Renal pelvis (tissue), 12 donors: ENCODE measurements at places on chromosomes 6 and 20. TPM values are rescaled to one million over a fixed set of nuclear protein-coding genes. Genes with fewer than 3 reads are reported as not detected.
A peak's percentile ranks its signal among the peaks of the same experiment; 100 is the strongest.

- DNase-seq = no peak
Measured at GRCh38 chr6:4088704-4089103, 9.8 kb upstream of the FAM217A start.

- no peak for DNase-seq
Measured at GRCh38 chr20:25574411-25574810, 10.9 kb downstream of the NINL start.

GRCh38 chr6:40444811-40445210, 142.4 kb downstream of the LRFN2 start:
- no peak for DNase-seq

DNA sequence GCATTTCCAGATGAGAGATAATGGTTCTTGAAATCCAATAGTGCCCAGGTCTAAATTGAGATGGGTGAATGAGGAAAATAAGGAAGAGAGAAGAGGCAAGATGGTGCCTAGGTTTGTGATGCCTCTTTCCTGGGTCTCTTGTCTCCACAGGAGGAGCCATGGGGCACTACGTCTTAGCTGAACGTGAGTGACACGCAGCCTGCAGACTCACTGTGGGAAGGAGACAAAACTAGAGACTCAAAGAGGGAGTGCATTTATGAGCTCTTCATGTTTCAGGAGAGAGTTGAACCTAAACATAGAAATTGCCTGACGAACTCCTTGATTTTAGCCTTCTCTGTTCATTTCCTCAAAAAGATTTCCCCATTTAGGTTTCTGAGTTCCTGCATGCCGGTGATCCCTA, 6.8 kb downstream of the HFE start:
- DNase-seq = no peak

GRCh38 chr20:62776692-62777527, 19.4 kb upstream of the MRGBP start:
- DNase-seq = no peak

DNA sequence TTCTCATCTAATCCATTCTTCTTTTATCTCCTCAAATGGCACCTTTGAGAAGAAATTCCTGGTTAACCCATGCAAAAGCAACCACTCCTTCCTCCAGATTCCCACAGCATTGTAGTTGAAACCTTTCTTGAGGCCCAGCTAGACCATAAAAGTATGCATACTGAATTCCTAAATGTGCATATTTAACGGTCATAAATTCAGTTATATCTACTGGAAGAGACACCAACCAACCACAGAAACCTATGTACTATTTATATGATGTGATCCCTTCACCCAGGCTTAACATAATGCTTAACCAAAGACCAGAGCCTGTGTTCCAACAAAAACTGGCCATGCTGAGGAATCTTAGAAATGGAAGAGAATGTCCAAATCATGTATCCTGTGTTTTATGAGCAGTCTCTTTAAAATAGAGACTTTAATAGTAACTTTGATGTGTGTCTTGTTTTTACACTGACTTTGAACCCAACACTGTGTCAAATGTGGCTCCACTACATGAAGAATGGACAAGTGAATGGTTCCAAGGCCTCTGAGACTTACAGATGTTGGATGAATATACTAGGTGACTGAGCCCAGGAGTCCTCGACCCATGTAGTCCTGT, 11.4 kb upstream of the TAF8 start:
- no peak for DNase-seq

DNA sequence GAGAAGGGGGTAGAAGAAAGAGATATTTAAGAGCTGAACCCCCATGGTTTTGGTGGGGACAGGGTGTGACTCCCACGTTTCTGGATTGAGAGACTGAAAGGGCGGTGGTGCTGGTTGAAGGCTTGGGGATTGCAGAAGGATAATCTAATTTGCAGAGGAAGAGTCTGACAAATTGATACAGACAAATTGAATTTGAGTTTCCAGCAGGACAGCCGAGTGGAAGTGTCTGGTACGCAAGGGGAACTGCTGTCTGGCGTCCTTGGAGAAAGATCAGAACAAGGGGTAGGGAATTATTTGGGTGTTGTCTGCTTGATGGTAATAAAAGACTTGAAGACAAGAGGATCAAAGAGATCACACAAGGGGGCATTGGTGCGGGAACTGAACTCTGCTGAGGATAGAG, 40.5 kb upstream of the MDGA1 start:
- no peak for DNase-seq

DNA sequence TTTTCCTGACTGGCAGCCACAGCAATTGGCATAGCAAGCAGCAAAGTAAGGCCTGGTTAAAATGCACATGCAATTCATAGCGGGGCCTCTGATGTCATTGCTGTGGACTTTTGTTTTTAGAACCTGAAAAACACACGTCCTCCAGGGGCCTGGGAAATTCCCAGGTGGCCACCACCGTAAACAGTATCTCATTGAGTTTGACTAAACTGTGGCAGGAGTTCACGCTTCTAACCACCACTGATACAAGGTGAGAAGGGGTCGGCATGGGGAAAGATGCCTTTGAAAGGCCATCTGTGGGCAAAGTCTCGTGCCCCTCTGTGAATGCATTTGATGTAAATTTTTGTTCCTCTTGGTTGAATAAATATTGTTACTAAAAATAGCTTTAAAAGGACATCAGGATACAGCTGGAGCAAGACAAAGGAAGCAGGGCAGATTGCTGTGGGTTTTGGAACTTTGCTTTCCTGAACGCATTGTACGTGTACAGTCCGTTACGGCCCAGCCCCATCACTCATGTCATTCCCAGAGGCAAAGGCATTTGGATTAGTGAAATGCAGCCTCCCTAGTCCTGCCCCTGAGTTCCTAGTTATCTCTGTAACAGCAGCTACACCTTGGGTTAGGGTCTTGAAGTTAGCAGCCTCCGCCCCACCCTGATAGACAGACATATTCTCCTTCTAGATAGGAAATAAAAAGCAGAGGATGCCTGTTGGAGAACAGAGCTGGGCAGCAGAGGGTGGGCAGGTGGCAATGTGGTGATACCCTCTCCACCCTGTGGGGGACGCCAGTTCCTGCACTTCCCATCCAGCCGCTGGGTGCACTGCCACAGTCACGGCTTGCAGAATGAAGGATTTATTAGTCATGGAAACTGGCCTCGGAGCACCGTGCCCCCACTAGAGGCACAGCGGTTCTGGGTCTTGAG, 80.3 kb downstream of the ZDHHC14 start:
- no peak for DNase-seq

- DNase-seq = peak; percentile 4
Measured at GRCh38 chr6:31356216-31356945, 598 bp downstream of the HLA-B start.

DNA sequence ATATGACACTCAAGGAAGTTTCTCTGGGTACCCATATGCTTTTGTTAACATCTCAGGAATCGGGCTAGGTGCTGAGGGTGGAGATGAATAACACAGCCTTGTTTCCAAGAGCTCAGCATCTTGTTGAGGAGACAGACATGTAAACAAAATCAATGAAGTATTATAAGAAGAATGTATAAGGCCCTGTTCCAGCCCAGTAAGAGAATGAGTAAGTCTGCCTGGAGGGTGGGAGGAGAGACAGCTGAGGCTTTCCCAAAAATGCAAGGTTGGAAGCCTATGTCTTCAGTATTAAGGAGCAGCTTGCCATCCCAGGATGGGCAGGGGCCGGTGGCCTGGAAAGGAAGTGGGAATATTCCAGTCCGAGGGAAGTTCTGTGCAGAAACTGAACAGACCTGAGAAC, 615.3 kb upstream of the BTBD3 start:
- no peak for DNase-seq

- no peak for DNase-seq
Measured at GRCh38 chr20:60627751-60628565, 624.1 kb upstream of the CDH4 start.

GRCh38 chr6:145313041-145313855, 422.1 kb downstream of the EPM2A start:
- no peak for DNase-seq

GRCh38 chr6:130252527-130253237, 29.9 kb upstream of the SAMD3 start:
- no peak for DNase-seq

GRCh38 chr20:7843613-7844012, 96.6 kb downstream of the HAO1 start:
- no peak for DNase-seq

DNA sequence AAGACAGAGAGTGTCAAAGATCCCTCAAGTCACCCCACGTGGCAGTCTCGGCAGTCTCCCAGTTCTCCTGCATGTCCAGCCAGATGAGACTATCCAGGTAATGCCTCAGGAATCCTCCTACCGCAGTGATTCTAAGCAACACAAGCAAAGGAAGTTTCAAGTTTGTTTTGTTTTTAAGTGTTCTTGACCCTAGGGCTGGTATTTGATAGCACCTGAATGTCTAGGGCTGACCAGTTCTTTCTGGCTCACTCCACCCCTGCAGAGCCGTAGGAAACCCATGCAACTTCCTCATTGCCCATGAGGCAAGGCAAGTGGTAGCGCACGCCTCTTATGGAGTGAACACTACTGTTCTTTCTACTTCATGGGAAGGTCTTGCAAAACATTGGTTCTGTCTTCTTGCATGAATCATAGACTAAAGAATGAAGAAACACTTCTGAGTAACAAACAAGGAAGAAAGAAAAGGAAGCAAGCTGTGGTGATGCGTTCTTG, 24.8 kb upstream of the FOXQ1 start:
- peak; percentile 9 for DNase-seq

- DNase-seq = no peak
Measured at GRCh38 chr20:20227013-20227571, 140.8 kb upstream of the INSM1 start.

DNA sequence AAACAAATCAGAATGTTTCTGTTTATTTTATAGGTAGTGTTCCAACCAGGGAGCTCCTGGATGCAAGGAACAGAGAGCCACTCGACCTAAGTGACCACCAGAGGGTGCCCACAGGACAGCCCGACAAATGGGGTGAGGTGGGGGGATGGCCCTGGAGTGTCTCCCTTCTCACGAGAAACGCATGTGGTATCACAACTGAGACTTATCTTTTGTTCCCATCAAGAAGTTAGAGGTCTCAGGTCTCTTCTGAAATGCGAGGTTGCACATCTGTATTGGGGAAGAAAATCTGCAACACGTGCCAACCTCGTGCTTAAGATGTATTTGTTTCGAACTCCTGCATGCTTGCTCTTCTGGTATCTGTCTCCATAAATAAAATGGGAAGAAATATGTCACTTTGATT, 104.0 kb downstream of the ISM1 start:
- no peak for DNase-seq

DNA sequence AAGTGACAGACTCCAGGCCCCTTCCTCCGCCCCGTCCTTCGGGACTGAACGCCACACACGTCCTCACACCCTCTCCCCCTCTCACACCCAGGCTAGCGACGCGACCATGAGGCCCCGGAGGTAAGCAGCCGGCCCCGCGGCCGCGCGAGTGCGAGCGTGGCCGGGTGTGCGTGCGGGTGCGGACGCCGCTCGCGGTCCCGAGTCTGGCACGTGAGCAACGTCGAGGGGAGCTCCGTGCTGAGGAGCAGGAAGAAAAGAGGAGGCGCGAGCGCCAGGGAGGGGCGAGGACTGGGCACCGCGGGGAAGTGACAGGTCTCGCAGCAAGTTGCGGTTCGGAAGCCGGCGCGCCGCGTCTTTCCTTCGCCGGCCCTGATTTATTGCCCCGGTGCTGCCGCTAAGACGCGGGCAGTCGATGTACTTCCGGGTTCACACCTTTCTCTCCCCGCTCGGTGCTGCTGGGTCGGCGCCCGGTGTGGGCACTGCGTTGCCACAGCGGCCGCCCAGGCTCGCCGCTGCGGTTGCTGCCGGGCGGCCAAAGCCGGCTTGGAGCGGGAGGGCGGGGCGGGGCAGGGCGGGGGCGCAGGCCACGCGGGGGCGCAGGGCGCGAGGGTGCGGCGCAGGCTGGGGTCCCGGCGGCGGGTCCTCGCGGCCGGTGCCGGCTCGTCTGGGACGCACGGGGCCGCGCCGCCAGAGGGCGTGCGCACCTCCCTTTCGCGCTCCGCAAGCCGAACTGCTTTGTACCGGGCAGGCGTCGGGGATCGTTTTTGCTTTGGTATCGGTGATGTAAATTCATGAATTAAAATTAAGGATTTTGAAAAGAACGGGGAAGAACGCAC, 15.8 kb upstream of the LIN28B start:
- DNase-seq = no peak

- DNase-seq = no peak
Measured at GRCh38 chr6:13688692-13689196, 22.9 kb downstream of the RANBP9 start.

- DNase-seq = no peak
Measured at GRCh38 chr6:15247500-15248450, 1.9 kb downstream of the JARID2 start.

DNA sequence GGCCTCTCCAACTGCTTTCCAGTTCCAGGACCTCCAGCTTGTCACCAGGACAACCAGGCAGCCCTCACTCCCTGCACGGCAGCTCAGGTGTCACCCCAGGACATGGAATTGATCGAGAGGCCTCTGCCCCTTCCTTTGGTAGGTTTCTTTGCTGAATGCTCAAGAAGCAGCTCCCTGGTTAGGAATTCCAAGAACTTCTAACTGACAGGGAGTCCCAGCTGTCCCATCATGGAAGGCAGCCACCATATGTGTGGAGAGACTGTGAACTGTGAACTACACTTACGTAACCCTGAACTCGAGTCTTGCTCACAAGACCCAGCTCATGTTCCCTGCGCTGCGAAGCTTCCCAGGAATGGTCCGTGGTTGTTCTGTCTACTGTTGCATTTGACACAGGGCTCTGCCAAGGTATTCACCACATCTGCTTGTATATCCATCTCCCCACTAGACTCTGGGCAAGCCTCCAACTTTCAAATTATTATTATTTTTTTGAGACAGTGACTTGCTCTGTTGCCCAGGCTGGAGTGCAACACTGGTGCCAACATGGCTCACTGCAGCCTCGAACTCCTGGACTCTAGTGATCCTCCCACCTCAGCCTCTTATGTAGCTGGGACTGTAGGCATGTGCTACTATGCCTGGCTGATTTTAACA, 35.7 kb downstream of the MGME1 start:
- DNase-seq = peak; percentile 28

The OGFRL1 gene
- 15.3 TPM for polyA plus RNA-seq

The MCHR2 gene
- polyA plus RNA-seq = not detected

The SSTR4 gene
- polyA plus RNA-seq = not detected

The BMP2 gene
- 22.1 TPM for polyA plus RNA-seq

The RNF39 gene
- polyA plus RNA-seq = 1.8 TPM

The LY6G6C gene
- 0.28 TPM for polyA plus RNA-seq

The PTGIS gene
- polyA plus RNA-seq = 32.9 TPM

The DUSP15 gene
- 17.9 TPM for polyA plus RNA-seq

The CBFA2T2 gene
- 30.1 TPM for polyA plus RNA-seq

The TNNC2 gene
- 0.39 TPM for polyA plus RNA-seq

The TASP1 gene
- 13.1 TPM for polyA plus RNA-seq
